T47D (cell line): ENCODE measurements at places on chromosomes 11 and 22.

DNA sequence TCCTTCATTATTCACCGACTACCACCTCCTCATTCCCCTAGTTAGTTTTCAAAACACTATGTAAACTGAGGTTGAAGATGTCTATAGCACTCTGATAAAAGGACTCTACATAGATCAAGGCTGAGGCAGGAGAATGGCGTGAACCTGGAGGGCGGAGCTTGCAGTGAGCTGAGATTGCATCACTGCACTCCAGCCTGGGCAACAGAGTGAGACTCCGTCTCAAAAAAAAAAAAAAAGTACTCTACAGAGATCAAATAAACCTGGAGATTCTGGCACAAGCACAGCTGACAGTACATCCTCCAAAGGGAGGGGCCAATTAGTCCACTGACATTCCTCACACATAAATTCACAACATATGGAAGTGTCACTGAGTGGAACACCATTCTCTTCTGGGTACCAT is 31.0 kb downstream of the TSG101 start:
- no peak for DNase-seq

GRCh38 chr11:2954263-2954662 is 25.0 kb upstream of the PHLDA2 start:
- no peak for DNase-seq

DNA sequence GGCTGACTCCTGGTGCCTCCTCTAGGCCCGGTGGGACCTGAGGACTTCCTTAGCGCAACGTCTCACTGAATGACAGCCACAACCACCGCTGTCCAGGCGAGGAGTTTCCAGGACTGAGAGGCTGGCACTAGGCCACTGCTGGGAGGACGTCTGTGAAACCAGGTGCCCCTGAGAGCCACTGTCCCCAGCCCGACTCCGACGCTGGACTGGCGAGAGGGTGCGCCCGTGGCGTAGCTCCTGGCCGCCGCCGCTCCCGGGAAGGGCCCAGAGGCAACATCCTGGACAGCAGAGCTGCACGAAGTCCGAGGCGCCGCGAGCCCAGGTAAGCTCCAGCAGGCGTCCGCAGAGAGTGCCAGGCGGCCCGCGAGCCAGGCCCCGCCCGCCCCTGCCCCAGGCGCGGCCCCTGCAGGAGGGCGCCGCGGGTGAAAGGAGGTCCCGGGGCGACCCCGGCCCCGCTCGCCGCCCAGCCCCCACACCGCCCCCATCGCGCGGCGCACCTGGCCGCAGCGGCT is 525 bp downstream of the DGCR2 start:
- DNase-seq = peak; percentile 58

DNA sequence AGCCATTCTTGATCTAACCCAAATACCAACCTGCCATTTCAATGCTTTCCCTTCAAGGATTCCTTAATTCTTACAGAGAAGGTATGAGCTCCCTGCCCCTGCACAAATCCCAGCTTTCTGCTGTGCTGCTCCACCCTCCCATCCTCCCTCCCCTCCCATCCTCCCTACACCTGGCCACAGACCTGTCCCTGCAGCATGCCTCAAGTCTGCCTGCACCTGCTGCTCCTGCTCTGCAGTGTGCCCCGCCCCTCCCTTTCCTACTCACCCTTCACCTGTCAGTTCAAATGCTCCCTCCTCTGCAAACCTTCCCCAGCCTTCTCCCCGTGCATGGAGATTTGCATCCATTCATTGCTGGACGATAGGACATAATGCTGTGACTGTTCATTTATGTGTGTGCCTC is 139.9 kb upstream of the NARS2 start:
- DNase-seq = no peak

DNA sequence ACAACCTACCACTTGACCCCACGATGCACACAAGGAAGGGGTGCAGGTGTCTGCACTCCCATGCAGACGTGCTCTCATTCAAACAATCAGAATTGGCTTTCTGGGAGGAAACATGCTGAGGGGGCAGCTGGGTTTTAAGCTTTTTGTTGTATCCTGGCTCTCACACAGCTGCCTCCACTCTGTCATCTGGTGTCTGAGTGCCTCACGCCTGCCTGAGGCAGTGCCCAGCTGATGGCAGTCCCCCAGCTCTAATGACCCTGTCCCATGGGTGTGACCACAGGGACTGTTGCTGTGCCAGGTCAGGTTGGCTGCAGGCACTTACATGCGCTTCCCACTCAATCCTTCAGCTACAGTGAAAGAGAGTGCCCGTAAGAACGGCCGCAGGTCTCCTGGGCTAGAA is 53.7 kb downstream of the ARFGAP3 start:
- no peak for DNase-seq

GRCh38 chr11:119025099-119025473 is 5.6 kb downstream of the SLC37A4 start:
- no peak for DNase-seq

- no peak for DNase-seq
These were observed 2.2 kb downstream of the RNF185 start for GRCh38 chr22:31162015-31162765.

- DNase-seq = peak; percentile 93
These were observed 13.2 kb downstream of the EHF start for GRCh38 chr11:34633990-34634693.

GRCh38 chr11:1829039-1829820 is 5.6 kb upstream of the SYT8 start:
- peak; percentile 93 for DNase-seq

GRCh38 chr11:9590717-9591116 is 17.2 kb downstream of the WEE1 start:
- no peak for DNase-seq

- no peak for DNase-seq
These were observed 69.9 kb downstream of the BCR start for GRCh38 chr22:23250056-23250784.

DNA sequence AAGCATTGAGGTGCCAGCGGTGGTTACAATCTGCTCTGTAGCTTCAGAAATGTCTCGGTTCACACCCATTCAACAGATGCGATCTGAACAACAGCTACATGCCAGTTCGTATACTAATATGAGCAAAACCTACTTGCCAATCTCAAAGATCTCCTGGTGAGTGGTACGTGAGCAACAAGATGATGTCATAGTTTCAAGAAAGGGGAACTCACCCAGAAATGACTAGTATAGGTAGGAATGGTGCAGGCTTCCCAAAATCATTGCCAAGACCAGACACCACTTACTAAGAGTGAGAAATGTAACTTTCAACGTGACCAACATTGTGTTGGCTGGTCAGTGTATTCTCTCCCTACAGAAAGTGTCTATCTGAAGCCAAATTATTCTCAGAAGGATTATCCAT is 31.1 kb downstream of the OR6Q1 start:
- DNase-seq = no peak

DNA sequence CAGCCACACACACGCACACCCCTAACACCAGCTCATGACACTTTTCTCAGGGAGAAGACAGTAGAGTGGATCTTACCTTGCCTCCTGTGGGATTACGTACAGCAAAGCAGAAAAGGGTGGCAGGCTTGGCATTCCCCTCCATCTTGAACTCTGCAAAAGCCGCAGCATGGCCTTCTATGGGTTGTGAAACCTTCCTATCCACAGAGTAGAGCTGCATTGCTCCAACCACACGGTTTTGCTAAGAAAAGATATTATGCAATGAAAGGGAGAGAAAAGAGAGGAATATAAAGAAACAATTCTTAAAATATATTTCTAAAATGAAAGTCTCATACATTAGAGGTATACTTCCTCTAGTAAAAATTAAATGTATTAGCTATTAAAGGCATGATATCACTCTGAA is 48.8 kb downstream of the CLTCL1 start:
- no peak for DNase-seq

DNA sequence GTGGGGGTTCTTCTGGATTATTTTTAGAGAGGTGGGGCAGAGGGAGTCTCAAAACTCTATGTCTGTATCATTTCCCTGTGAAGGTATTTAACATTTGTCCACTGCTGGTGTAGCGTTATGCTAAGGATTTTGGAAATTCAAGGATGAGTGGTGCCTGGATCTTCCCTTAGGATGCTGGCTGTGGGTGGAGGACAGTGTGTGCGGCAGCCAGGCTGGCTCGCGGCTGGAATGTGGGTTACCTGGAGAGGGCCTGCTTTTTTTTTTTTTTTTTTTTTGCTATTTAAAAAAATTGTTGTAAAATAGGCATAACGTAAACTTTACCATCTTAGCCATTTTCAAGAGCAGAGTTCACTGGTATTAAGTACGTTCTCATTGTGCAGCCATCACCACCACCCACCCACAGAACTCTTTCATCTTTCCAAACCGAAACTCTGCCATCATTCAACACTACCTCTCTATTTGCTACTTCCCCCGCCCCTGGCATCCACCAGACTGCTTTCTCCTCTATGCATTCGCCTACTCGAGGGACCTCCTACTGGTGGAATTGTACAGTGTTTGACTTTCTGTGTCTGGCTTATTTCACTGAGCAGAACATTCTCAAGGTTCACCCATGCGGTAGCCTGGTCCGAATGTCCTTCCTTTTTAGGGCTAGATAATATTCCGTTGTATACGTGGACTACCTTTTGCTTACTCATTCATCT is 67.1 kb downstream of the PARVB start:
- no peak for DNase-seq

DNA sequence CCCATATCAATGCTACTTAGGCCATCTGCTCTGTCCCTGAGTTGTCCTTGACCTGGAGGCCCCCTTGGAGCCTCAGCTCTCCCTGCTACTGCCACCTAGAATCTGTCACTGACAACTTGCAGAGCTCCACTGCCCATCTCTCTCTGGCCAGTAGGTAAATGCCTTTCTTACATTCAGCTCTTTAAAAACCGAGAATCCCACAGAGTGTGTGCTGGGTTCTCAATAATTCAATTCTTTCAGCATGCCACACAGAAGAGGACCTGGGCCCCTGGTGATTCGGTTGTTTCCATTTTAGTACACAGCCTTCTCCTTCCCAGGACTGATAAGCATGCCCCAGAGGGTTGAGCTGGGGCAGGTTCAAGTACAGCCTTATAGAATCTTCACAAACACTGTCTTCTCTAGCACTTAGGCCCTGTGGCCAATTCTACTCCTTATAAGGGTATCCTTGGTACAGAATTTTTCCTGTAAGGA is 22.0 kb upstream of the IPO7 start:
- no peak for DNase-seq

DNA sequence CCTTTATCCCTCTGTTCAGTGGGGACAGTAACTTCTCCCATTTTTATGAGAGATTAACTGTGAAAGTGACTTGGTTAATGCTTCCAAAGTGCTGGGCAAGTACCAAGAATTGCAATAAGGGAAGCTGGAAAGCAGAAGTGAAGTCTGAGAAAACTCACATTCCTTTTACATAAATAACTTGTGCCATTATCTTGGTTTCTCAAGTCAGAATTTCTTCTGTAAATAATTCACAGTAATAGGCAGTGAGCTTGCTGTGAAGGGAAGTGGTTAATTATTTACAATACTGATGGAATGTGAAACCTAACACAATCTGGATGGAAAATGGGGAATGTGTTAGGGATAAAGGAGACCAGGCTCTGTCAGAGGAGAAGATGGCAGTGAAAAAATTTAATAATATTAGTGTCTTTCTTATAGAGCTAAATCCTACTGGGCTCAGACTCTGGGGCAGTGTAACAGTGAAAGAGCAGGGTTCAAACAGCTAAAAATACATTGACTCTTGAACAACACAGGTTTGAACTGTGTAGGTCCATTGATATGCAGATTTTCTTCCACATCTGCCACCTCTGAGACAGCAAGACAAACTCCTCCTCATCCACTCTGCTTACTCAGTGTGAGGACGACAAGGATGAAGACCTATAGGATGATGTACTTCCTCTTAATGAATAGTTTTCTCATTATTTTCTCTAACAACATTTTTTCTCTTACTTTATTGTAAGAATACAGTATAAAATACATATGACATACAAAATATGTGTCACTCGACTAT is 251.5 kb upstream of the ISX start:
- no peak for DNase-seq

DNA sequence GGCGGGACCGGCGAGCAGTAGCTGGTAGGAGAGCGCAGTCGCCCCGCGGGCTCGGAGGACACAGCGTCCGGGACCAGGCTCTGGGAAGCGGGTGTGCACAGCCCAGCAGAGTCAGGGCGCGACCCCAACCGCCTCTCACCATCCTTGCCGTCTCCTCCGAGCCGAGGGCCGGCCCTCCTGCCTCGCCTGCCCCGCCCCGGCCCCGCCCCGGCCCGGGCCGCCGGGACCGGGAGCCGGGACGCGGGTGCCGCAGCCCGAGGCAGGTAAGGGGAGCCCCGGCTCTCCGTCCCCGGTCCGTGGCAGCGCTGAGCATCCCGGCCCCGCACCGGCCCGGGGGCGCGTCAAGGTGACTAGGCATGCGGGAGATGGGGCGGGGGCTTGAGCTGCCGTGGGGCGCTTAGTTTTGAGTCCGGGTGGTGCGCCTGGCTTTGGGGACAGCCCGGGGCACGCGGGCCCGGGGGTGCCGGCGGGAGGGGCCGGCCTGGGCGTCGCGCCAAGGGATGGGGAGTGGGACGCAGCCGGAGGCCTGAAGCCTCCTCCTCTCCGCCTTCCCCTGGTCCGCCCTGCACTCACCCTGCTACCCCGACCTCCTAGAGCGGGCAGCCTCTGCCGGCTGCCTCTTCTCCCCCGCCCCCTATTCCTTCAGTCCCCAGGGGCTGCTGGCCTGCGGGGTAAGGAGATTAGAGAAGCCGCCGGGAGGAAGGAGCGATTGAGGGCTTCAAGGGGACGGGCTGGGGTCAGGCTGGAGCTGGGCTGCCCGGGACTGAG is at the start of gene ABCG4:
TSS of gene ABCG4 (plus strand) at position 35 of the 768 bp plus-strand sequence. CDS start 914 bp downstream, outside the sequence.
- peak; percentile 27 for DNase-seq

DNA sequence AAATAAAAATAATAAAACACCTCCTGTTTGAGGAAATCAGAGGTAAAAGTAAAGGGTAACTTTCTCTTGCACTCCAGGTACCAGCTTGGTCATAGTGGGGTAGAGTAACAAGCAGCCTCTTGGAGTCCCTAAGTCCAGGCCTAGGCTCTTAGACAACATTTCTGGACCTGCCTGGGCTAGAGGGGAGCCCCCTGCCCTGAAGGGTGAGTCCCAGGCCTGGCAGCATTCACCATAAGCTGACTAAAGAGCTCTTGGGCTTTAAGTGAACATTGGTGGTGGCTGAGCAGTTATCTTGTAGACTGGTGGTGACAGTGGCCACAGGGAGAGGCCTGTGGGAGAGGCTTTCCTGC is 18.6 kb upstream of the OR56A3 start:
- no peak for DNase-seq

DNA sequence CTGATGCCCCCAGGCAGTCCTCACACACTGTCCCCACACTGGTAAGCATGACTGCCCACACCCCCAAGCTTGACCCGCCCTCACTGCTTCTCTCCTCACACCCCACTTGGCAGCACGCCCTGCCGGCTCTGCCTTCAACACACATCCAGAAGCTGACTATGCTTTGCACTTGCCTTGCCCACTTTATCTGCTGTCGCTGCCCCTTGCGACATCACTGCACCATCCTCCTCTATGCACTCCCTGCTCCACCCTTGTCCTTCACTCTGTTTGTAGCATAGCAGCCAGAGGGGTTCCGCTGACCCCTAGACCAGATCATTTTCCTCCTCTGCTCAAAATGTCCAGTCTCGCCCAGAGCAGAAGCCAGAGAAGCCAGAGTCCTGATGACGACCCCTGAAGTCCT is 25.3 kb upstream of the SLC25A1 start:
- DNase-seq = no peak
